NCI-H1436 (cell line): ENCODE measurements at places on chromosomes 4 and X.
A peak's percentile ranks its signal among the peaks of the same experiment; 100 is the strongest.

DNA sequence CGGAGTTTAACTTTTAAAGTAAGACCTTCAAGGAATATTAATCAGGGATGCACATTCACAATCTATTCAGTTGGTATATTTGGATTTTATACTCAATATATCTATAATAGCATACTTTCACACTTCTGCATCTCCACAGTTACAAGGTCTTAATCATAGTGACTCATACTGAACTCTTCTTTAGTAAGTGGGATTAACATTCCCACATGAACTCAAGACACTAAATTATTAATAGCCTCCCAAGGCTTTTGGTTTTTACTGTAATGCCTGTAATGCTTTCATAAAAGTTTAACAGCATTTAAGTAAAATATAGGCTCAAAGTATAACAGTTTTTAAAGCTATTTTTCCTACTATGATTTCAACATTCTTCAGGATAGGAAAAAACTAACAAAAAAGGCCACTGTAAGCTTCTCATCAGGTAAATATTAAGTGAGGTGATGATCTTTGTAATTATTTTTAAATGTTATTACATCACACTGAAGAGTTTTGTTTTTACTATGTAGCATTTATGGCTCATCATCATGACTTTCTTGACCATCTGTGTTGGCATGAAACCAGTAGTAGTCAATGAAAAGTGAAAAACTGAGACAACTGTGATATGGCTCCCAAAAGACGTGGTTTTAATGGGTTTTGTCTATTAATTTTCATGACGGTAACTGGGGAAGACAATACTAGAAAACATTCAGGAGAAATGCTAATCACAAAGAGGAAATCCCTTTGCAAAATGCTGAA lies 91.5 kb upstream of the GALNT7 start:
- DNase-seq, result no peak

GRCh38 chrX:76427560-76428242 lies at the start of gene MAGEE1:
Gene MAGEE1, plus strand, starts transcription at chrX:76427710. Its CDS starts 221 bp downstream, at chrX:76427931.
- peak; percentile 71 for DNase-seq

DNA sequence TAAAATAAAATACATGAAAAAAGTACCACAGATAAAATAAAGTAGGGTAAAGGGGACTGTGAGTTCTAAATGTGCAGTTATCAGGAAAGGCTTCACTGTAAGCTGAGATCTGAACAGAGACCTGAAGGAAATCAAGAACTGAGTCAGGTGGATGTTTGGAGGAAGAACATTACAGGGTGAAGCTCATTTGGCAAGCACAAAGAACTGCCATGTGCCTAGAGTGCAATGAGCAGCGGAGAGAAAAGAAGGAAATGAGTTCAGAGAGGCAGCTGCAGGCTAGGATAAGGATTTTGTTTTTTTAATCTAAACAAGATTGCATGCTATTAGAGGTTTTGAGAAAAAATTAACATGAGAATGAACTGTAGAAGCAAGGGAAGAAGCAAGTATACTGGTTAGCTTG lies 373.1 kb downstream of the STPG2 start:
- DNase-seq, result no peak

DNA sequence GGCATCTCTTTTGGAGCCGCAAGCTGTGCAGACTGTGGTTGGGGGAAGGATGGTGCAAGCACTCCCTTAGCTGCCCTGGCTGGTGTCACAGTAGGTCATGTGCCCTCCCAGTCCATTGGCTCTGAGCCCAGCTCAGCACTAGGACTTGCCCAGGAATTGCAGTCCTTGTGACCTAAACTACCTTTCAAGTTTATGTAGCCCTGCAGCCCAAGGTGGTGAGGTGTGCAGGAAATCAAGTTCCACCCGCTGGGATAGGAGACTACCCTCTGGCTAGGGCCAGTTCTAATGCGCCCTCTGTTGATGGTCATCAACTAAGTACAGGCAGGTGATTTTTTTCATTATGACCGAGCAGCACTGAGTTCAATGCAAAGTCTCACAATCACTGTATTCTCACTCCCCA lies 335.2 kb downstream of the UBE2NL start:
- DNase-seq, result no peak

GRCh38 chrX:24282381-24283126 lies 31.3 kb downstream of the SUPT20HL2 start:
- DNase-seq, result no peak

- DNase-seq, result no peak
Observed at GRCh38 chrX:1427756-1428155, 25.0 kb downstream of the ASMTL start.

GRCh38 chr4:83339573-83339972 lies 4.9 kb upstream of the HPSE start:
- DNase-seq, result no peak

DNA sequence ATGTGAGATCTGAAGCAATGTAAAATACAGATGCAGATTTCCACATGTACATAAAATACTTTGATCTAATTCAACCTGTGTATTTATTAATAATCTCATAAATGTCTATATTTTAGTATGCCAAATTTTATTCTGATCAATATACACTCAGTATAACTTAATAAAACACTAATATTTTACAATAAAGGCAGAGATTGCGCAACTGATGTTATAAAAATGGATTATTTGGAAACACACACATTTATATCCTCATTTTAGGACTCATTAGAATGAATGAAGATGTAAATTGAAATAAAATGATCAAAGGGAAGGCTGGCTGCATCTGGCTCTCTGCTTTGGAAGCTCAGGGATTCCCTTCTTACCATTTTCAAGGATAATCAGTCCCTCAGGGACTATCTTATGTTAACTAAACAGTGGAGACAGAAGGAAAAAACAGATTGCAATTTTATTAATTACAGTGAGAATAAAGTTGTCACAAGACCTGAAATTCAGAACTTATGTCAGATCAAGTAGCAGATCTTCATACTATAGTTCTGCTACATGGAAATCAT lies 900.9 kb upstream of the EPHA5 start:
- no peak for DNase-seq

- DNase-seq, result no peak
Observed at GRCh38 chr4:79338148-79338547, 12.3 kb upstream of the NAA11 start.

GRCh38 chr4:168441412-168441811 lies 38.9 kb downstream of the DDX60L start:
- DNase-seq, result no peak

- no peak for DNase-seq
Observed at GRCh38 chrX:10875995-10876394, 235.1 kb upstream of the HCCS start.

- no peak for DNase-seq
Observed at GRCh38 chr4:101175896-101176676, 171.2 kb downstream of the PPP3CA start.

- DNase-seq, result no peak
Observed at GRCh38 chr4:144318797-144319196, 178.3 kb upstream of the GYPA start.

DNA sequence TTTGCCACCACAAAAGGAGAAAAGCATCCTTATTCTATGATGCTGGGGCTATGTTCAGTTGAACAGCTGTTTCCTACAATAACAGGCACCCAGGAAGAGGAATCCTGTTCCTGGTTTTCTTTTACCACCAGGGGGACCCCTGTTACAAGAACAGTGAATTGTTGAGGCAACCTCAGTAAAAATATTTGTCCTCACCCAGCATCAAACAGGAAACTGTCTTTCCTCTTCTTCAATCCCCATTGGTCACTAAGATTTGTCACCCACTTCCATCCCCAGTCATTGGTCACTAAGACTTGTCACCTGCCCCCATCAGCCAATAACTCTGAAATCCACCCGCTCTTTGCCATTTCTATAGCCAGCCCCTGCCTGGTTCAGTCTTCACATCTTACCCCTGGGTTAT lies 143.5 kb upstream of the GALNT7 start:
- peak; percentile 74 for DNase-seq

DNA sequence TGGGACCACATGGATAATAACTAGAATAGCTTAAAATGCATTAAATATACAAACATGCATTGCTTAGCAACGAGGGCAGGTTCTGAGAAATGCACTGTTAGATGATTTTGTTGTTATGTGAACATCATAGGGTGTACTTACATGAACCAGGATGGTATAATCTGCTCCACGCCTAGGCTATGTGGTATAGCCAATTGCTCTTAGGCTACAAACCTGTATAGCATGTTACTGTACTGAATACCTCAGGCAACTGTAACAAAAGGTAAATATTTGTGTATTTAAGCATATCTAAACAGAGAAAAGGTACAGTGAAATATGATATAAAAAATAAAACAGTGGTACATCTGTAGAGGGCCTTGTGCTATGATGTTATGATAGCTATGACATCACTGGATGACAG lies 169.2 kb upstream of the IL15 start:
- no peak for DNase-seq

DNA sequence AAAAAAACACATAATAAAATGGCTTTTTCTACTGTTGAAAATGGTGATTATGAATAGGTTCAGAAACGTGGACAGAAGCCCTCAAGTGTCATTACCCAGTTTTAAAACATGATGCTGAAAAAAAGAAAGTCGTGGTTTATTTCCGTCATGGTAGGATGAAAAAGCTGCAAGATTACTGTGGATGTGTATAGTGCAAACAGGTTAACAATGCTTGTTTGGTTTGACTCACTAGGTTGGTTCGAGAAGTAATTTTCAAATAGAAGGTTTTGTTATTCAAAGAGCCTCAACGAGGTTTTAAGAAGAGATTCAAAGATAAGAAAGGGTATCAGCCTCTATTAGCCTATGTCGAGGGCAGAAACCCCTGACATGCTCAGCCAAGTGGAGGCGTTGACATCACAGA lies 2.5 kb upstream of the RXFP1 start:
- no peak for DNase-seq

DNA sequence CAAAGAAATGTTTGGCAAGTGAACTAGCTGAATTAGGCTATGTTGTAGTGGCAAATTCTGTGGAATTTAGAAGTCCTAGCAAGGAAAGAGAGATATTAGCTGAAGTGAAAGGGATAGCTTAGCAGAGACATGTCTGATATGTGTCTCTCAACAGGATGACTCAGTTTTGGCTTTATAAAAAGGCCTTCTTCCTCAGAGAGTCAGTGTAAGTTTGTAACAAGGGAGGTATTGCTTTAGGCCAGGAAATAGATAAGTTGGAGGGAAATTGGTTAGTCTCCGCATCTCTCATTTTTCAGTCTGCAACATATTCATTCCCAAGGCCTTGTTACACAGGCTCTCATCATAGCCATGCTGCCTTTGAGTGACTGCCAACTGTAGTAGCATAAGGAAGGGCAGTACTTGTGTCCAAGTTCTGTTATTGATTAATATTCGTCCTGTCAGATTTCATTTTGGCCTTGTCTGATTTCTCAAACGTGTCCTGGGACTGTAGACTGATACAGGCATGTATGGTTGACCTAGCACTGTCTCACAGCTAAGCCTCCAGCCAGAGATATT lies 4.0 kb downstream of the TMEM164 start:
- DNase-seq, result no peak

GRCh38 chr4:6746721-6747293 lies 30.8 kb downstream of the BLOC1S4 start:
- no peak for DNase-seq

GRCh38 chr4:28101583-28101982 lies 1240.9 kb downstream of the STIM2 start:
- no peak for DNase-seq

DNA sequence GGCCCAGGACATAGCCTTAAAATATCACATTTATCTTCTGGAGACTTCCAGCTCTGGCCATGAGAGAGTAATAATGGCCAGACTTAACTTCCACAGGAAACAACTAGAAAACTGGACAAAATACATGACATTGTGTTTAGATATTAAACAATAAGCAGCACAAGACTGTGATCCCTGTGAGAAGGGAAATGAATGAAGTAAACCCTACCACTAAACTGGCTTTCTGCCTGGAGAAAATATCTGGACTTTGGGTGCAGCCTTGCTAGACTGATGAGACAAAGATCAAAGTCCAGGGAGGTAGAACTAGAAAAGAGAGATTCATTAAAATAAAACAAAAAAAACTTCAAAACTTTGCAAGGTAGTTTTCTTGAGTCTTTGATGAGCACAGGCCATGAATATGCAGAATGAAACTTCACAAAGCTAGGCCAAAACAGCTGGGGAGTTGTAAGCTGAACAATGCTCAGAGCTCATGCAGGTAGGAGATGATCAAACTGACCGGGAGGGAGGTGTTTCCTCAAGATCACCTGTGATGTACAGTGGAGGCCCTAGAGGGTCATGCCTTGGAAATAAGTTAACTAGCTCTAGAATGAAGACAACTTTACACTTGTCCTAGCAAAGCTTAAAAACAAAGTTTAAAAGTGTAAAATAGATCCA lies 147.0 kb upstream of the SH3RF1 start:
- no peak for DNase-seq

GRCh38 chrX:13966793-13967125 lies 62.9 kb downstream of the GEMIN8 start:
- no peak for DNase-seq

DNA sequence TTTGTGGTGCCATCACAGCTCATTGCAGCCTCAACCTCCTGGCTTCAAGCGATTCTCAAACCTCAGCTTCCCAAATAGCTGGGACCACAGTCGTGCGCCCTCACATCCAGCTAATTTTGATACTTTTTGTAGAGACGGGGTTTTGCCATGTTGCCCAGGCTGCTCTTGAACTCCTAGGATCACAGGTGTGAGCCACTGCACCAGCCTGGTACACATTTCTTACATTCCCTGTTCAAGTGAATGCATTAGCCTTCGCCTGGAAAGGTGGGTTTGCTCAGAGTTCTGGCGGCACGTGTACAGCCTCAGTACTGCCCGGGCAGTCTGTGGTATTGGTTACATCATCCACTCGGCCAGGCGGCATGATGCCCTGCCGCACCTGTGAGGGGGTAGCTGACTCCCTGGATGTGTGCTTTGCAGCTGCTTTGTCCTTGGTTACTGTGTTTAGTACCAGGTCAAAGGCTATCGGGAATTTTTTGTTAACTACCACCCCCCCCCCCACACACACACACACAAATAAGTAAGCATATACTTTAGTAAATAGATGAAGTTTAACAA lies 57.1 kb downstream of the TNIP2 start:
- no peak for DNase-seq

- DNase-seq, result no peak
Observed at GRCh38 chr4:26223155-26223554, 97.7 kb upstream of the RBPJ start.

DNA sequence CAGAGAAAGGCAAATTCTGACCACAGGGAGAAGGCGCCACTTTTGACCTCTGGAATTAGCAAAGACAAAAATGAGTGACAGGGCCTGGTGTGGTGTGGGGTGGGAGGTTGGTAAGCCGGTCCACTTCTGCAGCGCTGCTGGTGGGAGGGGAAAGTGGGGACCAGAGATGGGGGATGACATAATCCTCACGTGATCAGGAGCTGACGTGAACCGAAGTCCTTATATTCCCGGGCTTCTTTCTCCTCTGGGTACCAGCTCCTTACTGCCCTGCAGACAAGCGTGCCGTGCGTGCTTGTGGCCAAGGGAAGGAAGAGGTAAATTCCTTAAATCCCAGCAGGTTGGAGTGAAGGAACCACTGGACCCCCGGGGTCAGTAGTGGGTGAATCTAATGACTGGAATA lies at the start of gene TCEAL7:
TSS of gene TCEAL7 (plus strand) at position 249 of the 400 bp plus-strand sequence. CDS start 1,165 bp downstream, outside the sequence.
- DNase-seq, result no peak

- no peak for DNase-seq
Observed at GRCh38 chrX:100625985-100626491, 10.6 kb downstream of the TSPAN6 start.
